ENCODE measurements at places on chromosomes 3 and 15. TPM values are rescaled to one million over a fixed set of nuclear protein-coding genes. Genes with fewer than 3 reads are reported as not detected.

ALDH1A3 gene
- total RNA-seq, result 42.7 TPM

SNTN gene
- not detected for total RNA-seq

GPR171 gene
- not detected for total RNA-seq

DCLK3 gene
- total RNA-seq, result under 0.01 TPM

CRTAP gene
- 196 TPM for total RNA-seq

RYR3 gene
- not detected for total RNA-seq

RFTN1 gene
- total RNA-seq, result 74.7 TPM

DNA sequence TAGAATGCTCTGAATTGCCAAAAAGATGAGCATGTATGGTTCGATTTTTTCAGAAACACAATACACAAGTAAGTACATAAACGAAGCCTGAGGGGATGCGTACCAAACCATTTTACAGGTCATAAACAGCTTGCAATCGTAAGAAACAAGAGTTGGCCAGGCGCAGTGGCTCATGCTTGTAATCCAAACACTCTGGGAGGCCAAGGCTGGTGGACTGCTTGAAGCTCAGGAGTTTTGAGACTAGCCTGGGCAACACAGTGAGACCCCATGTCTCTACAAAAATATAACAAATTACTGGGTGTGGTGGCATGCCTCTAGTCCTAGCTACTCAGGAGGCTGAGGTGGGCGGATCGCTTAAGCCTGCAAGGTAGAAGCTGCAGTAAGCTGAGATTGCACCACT is 13.4 kb downstream of the TRA2B start:
- no peak for DNase-seq

DNA sequence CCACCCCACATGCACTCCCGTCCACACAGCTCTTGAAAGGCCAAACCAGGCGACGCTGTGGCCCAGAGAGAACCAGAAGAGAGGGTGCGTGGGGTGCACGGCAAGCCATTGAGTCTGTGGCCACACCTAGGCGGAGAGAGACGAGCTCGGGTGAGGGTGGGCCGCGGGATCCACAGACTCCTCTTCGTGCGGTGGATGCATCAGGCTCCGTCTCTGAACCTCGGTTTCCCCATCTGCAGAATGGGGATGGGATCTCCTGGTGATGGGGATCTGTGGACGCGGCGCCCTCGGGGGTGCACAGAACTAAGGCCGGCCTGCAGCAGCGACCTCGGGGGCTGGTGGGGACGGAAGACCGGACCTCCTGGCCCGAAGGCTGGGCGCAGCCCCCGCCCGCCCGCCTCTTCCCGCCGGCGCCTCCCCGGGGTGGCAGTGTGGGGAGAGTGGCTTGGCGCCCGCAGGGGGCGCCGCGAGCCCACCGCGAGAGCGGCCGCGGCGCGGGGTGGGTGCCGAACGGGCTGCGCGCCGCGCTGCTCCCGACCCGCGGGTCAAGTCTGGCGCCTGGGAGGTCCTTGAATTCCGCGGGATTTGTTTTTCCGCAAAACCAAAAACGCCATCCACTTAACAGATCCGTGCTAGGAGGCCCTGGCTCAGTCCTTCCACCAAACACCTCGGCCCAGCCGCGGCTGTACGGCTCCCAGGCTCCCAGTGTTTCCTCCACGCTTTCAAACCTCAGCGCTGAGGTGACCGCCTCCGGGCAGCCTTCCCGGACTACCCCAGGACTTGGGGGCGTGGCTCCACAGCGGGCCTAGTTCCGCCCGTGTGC is 13.2 kb upstream of the ADPGK start:
- DNase-seq, result peak; percentile 20

DNA sequence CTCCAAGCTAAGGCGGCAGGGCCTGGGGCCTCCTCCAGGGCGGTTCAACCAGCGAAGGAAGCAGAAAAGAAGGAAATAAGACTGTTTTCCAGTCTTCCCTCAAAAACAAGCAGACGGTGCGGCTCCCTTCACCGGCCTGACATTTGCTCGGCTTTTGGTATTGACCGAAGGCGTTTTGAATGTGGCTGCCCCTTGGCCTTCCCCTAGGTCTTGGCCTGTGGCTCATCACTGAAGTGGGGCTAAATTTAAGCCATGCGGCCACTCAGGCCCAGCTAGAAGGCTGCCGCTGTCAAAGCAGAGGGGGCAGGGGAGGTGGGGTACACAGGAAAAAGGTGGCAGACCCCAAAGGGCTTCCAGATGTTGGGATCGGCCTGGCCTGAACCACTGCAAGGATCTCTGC is 86.2 kb downstream of the SRGAP3 start:
- DNase-seq, result no peak

GRCh38 chr3:126201168-126201567 is 20.8 kb upstream of the ALDH1L1 start:
- DNase-seq, result peak; percentile 87

GRCh38 chr3:105274958-105275357 is 91.8 kb upstream of the ALCAM start:
- DNase-seq, result peak; percentile 47

GRCh38 chr3:150779402-150779858 is 16.5 kb upstream of the SIAH2 start:
- DNase-seq, result no peak

- no peak for DNase-seq
These were observed 154.2 kb downstream of the RAB11A start for GRCh38 chr15:66023311-66023972.

DNA sequence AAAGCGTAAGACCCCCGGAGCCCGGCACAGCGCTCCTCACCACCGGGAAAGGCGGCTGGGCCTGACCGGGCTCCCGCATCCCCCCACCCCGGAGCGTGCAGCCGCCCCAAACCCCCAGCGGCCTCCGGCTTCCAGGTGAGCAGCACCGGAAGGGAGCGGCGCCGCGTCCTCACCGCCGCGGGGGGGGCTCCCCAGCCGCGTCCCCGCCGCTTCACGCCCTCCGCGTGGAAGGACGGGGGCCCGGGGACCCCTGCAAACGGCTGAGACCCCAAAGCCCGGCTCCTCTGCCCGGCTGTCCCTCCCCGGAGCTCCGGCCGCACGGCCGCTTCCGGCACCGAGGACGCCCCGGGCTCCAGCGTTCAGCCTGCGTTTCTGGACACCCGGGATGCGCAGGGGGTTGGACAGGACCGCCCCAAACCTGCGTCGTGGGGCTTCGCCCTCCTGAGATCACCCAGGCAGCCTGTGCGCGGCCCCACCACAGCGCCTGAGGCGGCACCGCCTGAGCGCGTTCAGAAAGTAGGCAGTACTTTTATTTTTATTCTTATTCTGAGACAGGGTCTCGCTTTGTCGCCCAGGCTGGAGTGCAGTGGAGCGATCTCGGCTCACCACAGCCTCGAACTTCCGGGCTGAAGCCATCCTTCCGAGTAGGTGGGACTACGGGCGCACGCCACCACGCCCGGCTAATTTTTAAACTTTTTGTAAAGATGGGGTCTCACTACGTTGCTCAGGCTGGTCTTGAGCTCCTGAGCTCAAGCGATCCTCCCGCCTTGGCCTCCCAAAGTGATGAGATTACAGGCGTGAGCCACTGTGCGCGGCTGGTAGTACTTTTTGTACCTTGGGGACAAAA is 51.6 kb upstream of the BLM start:
- DNase-seq, result peak; percentile 66

DNA sequence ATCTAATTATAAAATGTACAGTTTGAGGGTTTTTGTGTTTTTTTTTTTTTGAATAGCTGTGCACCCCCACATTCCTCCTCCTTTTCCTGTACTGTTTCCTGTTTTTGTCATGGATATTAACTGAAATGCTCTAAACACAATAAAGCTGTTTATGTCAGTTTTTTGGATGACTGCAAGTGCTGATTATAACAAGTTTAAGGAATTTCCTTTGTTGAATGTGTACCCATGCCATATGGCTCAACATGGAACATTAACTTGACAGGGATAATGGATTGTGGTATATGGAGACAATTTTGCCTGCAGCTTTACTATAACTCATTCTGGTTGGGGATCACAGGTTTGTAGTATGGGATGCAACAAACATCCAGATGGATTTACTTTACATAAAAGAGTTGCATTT is 216.4 kb downstream of the TCF12 start:
- DNase-seq, result no peak

DNA sequence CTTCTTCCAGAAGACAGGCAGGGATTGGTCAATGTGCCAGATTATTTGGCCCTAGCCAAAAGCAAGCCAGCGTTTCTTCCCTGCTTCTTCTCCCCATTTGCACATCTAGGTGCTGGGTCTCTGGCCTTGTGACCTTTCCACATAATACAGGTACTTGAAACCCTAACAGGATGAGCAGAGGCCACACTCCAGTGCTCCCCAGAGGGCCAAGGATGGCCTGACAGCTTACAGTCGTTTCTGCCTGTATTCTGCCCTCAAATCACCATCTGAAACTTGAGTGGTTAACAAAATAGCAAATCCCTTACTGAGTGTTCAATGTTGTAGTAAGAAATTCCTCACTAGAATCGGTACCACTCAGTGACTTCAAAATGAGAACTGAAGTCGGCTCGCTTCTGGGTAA is 29.1 kb downstream of the MKRN2 start:
- no peak for DNase-seq

DNA sequence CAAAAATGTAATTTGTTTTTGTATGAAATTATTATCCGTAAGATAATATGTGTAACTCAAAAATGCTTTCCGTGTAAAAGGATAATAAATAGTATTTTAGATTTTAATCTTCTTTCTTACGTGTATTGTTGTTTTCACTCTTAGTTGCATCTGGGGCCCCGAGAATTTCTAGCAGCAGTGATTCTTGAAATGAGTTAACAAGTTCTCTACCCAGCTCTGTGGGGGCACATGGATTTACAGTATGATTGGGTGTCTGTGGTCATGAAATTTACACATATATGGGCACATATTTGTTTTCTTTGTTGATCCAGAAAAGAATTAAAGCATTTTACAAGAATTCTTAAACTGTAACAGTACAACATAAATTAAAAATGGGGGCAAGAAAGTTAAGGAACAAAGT is 145.9 kb upstream of the LRRFIP2 start:
- no peak for DNase-seq

GRCh38 chr3:154464440-154465190 is 34.6 kb upstream of the GPR149 start:
- DNase-seq, result no peak

- no peak for DNase-seq
These were observed 58.1 kb downstream of the TGFBR2 start for GRCh38 chr3:30664459-30664858.

DNA sequence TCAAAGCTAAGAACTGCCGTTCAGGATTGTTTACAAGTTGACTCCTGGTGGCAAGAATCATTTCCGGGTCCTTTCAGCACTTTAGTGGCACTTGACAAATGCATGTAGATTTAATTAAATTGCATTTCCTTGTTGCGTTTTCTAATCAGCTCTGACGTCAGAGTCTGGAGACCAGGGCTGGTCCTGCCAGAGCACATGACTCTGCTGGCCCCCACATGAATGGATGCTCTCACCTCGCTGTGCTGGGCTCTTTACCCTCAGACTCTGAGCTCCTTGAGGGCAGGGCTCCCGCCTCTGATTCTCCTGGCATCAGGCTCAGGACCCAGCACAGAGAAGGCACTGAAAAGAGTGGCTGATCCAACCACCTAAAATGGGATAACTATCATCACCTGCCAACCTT is 69.4 kb downstream of the FEM1B start:
- DNase-seq, result peak; percentile 18
